ENCODE measurements at places on chromosomes 7 and 10.

DNA sequence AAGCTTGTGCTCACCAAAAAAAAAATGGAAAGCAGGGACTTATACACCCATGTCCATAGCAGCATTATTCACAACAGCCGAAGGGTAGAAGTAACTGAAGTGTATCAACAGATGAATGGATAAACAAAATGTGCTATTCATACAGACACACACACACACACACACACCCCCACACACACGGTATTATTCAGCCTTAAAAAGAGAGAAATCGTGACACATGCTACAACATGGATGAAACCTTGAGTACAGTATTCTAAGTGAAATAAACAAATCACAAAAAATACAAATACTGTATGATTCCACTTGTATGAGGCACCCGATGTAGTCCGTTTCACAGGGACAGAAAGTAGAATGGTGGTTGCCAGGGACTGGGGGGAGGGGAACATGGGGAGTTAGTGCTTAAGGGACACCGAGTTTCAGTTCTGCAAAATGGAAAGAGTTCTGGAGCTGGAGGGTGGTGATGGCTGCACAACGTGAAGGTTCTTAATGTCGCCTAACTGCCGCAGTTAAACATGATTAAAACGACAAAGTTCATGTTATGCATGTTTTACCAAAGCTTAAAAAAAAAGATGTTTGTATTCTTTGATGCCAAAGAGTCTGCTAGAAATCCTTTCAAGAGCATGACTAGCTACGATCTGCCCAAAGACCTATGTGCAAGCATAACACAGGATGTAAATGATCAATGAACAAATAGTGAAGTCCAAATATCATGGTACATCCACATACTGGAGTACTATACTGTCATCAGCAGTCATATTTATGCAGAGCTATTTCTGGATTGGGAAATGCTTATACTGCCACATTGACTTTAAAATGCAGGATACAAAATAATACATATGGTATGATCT, 7.2 kb downstream of the TNS3 start:
- DNase-seq, result peak; percentile 20

GRCh38 chr10:131320860-131321604, 9.5 kb upstream of the TCERG1L start:
- DNase-seq, result no peak

- no peak for DNase-seq
Observed at GRCh38 chr10:76882796-76883195, 754.8 kb downstream of the KCNMA1 start.

DNA sequence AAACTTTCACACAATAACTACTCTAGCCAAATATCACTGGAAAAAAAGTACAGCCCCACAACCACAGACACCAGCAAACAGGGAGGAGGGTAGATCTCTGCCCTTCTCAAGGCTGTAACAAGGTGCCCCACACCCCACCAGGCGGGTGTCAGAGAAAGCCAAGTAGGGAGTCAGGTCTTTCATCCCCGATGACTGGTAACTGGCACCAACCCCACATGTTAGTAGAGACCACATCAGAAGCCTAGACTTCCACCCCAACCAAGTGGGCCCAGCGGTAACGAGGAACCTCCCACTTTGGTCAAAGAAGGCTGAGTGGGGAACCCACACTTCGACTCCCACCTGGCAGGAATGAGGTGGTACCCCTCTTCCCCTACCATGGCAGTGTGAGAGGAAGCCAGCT, 16.4 kb upstream of the RUFY2 start:
- peak; percentile 60 for DNase-seq

- no peak for DNase-seq
Observed at GRCh38 chr7:17679458-17679857, 260.8 kb downstream of the SNX13 start.

DNA sequence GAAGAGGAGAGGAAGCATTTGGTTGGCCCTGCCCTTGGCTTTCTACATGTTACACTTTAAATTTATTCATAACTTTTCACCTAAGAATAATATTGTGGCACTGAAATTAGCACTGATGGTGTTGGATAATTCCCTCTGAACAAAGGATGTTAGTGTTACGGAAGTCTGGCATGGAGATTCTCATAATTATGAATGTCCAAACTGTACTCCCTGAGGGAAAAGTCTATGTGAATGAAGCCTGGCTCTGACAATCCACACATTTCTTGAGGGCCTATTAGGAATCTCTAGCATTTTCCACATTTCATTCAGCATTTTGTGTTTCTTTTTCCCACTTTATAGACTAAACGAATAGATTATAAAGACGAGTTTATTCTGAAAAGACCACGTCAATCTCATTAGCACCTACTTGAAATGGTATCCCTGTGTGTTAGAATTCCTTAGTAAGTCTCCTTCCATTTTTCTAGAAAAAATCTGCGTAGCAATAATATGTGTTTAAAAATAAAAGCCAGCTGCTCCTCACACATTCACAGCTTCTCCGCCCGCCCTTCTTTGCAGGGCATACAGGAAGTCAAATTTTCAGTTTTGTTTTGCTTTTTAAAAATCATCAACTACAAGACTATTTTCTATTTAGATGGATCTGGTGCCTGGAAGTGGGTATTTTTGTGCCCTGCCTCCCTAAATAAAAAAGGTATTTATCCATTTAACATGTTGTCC, 131.8 kb upstream of the PALS2 start:
- no peak for DNase-seq

DNA sequence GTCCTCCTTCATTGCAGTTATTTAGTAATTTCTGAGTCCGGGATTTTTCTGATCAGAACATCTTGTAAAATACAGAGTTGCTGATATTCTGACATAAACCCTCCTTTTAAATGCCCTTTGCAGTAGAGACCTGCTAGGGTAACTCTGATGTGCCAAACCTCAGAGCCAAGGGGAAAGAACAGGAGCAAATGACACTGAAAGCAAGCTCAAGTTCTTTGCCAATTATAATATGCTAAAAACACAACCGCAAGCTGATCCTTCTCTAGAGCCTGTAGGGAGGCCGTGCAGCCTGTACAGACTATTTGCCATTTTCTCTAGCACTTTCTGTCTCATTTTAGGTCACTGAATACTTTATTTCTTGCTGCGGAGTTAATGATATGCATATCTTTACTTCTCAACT, 240.4 kb downstream of the CAMK1D start:
- DNase-seq, result no peak

- DNase-seq, result no peak
Observed at GRCh38 chr10:29946953-29947700, 112.3 kb downstream of the JCAD start.

GRCh38 chr7:112036071-112036470, 170.1 kb downstream of the DOCK4 start:
- no peak for DNase-seq

DNA sequence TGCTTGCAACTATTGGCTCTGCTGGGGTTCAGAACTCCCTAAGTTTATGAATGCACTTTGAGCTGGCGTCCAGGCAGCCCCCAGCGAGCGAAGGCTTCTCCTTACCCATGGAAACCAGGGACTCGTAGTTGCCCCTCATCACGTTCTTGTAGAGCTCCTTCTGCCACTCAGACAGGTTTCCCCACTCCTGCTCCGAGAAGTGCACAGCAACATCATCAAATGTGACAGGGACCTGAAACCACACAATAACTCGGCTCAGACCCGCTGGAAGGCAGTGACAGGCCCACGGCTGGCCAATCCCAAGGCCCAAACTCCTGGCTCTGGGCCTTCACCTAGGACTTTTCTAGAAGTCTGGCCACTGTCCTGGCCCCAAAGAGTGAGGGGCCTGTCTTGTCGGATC, 6.9 kb downstream of the ZNF777 start:
- DNase-seq, result no peak

DNA sequence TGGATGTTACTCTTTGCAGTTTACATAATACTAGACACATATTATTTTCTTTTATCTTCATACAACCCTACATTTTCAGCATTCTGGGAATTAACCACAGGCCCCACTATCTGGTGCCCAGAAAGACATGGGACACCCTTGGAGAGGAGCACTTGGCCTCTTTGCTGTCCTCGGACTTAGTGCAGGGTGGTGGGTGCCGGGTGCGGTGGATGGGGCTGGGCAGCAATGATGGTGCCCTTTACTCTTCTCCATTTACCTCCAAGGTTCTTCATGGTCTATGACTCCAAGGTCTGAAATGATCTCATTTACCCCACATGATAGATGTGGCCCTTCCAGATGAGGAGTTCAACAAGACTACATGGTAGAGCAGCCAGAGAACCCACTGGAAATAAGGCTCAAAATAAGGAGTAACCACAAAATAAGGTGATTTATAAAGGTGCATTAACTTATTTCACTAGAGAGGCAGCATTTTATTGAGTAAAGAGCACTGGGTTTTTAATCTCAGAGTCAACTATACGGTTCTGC, 56.2 kb upstream of the IGFBP3 start:
- DNase-seq, result no peak

GRCh38 chr7:22890773-22891172, 68.1 kb upstream of the TOMM7 start:
- no peak for DNase-seq

- no peak for DNase-seq
Observed at GRCh38 chr10:132294561-132295318, 13.0 kb downstream of the STK32C start.

GRCh38 chr10:84329196-84329611, 815 bp downstream of the CCSER2 start:
- peak; percentile 67 for DNase-seq

DNA sequence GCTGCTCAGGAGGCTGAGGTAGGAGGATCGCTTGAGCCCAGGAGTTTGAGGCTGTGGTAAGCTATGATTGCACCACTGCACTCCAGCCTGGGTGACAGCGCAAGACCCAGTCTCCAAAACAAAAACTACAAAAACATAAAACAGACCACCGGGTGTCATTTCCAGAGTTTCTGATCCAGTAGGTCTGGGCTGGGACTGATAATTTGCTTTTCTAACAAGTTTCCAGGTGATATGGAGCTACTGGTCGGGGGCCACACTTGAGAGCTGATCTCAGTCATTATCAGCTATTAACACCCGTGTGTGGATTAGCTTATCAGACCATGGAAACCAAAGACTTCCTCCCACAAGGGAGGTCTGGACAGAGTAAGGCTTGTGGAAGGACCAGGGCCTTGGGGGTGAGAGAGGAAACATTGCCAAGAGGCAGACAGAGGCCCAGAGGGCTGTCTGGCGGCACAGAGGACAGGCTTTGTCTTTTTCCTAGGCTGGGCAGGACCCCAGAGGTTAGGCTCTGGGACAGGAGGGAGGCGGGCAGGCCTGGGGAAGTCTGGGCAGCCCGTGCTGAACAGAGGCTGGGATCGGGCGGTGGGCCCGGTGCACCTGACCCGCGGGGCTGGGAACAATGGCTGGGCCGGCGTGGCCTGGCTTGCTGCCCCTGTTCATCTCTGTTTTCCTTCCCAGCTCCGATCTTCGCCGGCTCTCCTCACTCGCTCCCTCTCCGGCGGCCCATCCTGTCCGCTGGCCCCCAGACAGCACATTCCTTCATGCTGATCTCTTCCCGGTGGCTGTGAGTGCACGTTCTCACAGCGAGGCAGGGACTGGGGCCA, 25.2 kb downstream of the TMEM270 start:
- DNase-seq, result no peak

DNA sequence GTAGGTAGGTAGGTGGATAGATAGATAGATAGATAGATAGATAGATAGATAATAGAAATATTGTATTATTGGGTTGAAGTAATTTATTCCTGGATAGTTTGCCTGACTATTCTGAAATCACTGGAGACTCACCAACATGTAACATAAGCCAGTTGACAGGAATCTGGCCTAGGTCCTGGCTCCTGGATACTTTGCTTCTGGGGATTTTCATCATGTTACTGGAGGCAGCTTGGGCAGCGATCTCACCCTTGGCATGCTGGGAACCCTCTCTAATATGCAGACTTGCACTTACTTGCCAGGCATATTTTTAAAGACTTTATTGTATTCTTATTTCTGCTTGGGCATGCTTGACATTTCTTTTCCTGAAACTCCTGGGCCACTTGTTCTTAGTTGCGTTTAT, 709.1 kb upstream of the FZD8 start:
- no peak for DNase-seq

- DNase-seq, result no peak
Observed at GRCh38 chr10:78914060-78914378, 154.7 kb upstream of the ZMIZ1 start.

DNA sequence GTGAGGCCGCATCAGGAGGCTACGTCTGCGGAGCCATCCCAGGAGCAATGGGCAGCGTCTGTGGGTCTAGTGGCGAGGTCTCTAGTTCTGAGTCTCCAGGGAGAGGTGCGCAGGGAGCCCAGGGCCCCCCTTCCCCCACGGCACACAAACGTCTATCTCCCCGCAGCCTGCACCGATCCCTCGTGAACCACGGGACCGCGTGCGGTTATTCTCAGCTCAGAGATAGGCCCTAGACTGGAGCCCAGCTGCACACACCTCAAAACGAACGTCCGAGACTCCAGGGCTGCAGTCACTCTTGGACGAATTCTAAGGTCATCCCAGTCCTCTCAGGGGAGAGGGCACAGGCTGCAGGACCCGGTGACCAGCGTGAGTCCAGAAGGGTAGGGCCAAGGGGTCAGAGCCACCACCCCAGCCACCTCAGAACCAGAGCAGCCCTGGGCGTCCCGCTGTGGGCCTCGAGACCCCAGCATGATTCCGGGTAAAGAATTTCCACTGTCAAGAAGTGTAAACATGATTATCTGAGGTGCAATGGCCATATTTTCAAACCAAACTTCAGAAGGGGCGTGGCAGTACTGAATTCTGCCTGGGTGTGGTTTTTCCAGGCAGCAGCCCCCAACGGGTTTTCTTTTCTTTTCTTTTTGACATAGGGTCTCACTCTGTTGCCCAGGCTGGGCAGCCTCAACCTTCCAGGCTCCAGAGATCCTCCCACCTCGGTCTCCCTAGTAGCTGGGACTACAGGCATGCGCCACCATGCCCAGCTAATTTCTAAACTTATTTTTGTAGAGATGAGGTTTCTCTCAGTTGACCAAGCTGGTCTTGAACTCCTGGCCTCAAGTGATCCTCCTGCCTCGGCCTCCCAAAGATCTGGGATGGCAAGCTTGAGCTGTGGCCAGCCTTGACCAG, 57.5 kb downstream of the PWWP2B start:
- DNase-seq, result no peak

DNA sequence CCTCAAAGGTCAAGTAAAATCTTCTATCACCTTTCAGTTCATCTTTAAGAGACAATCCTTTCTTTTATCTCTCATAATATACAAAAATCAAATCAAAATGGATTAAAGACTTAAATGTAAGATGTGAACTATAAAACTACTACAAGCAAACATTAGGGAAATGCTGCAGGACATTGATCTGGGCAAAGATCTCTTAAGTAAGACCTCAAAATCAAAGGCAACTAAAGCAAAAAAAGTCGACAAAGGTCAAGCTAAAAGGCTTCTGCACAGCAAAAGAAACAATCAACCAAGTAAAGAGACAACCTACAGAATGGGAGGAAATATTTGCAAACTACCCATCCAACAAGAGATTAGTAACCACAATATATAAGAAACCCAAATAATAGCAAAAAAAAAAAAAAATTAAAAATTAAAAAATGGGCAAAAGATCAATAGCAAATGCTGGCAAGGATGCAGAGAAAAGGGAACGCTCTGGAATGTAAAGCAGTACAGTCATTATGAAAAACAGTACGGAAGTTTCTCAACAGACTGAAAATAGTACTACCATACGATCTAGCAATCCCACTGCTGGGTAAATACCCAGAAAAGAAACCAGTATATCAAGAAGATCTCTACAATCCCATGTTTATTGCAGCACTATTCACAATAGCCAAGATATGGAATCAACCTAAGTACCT, 41.7 kb downstream of the TNPO3 start:
- no peak for DNase-seq

- DNase-seq, result no peak
Observed at GRCh38 chr10:4429571-4429970, 396.4 kb upstream of the AKR1E2 start.

GRCh38 chr10:21041763-21042458, 144.8 kb upstream of the NEBL start:
- DNase-seq, result no peak

All from activated naive CD8-positive, alpha-beta T cell treated with anti-CD3 and anti-CD28 coated beads, Interleukin-2, amount 50 U/mL, for 24 hours (primary cell).